Hematopoietic multipotent progenitor cell treated with erythropoietin and hydrocortisone succinate and interleukin-3 and kit ligand, for 15 days (in vitro differentiated cells): ENCODE measurements at places on chromosomes 2 and 18.

GRCh38 chr18:42028247-42028832 is 73.3 kb downstream of the PIK3C3 start:
- peak; percentile 43 for DNase-seq

- DNase-seq: no peak
These were observed 140.3 kb downstream of the TRIB2 start for GRCh38 chr2:12856934-12857601.

GRCh38 chr18:80228051-80228848 is 19.1 kb downstream of the PARD6G start:
- no peak for DNase-seq

DNA sequence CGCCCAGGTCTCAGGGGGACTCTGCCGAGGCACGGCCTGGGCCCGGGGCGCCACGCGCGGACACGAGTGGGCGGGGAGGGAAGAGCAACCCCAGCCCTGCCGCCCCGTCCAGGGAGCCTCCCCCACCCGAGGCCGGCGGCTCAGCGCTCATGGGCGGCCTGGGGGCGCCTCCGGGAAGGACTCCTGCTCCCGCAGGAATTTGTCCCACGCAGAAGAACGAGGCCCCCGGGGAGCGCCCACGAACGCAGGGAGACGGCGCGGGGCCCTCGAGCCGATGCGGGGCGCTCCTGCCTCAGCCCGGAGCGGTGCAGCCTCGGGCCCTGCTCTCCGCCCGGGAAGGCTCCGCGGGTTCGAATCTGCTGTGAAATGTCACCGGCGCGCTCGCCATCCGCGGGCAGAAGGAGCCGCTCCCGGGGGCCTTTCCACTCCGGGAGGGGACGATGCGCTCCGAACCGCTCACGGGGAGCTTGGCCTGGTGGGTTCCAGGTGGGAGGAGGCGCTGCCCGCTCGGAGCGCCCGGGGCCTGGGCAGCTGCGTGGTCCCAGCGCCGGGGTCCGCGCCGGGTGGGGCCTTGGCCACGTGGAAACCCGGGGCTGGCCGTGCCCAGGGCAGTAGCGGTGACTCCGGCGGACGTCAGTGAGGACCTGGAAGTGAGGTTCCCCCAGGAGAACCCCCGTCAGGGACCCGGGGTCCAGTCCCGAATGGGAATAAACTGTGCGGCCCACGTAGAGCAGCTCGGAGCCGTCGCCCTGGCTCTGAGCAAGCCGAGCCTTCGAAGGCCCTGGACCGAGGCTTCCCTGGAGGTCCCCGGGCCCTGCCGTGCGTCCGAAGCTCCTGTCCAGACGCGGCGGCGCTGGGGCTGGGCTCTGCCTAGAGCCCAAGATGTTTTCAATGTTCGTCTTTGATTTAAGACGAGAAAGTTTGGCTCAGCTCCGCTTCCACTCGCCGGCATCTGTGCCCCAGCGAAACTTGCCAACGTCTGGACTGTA is 41.4 kb upstream of the CTDP1 start:
- DNase-seq: no peak

DNA sequence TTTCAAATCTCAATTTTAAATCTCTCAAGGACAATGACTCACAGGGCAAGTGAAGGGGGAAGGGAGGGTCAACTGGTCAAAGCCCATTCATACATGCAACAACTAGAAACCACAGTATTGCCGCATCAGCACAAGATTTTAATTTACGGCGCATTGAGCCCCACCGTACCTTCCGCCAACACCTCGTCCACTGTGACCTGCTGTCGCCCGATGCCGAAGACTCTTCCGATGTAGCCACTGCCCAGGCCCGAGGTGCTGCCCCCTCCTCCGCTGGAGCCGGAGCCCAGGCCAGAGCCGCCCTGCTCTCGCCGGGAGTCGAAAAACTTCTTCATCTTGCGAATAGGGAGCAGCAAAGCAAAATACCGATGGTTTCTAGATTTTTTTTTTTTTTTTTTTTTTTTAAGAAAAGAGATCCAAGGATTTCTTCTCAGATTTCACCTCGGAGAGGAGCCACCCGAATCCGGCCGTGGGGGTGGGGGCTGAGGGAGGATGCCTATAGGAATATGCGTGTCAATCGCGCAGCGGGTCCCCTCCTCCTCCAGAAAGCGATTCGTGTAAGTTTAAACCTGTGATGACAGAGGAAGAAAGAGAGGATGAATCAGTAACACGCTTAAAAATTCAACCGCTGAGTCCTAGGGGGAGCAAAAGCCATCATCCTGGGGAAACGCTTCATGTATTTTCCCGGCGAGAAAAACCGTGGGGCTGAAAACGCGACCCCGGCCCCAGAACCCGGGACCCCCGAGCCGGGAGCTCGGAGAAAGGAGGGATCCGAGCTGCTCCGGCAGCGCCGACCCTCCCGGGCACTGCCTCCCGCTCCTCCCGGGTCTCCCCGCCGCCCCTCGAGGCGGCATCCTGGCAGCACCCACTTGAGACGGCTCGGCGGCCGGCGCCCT is 584 bp downstream of the AAK1 start:
- DNase-seq: peak; percentile 54

DNA sequence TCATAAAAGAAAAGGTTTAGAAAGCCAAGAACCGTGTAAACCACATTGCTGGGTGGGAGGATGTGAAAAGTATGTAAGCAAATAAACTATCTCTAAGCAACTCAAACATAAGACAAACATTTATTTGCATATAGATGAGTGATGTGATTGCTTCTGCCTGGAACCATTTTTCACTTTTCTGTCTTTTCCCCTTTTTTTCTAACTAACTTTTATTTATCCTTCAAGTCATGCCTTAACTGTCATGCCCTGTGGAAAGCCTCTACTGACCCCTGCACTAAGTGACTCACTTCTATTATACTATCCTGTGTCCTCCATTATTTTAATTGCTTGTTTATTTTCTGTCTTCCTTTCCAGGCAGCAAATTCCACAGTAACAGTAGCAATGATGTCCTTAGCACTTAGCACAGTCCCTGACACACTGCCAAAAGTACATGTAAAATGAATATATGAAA is 87.5 kb upstream of the CTAGE1 start:
- DNase-seq: no peak

GRCh38 chr2:129861666-129862288 is 117.7 kb upstream of the RAB6C start:
- no peak for DNase-seq

DNA sequence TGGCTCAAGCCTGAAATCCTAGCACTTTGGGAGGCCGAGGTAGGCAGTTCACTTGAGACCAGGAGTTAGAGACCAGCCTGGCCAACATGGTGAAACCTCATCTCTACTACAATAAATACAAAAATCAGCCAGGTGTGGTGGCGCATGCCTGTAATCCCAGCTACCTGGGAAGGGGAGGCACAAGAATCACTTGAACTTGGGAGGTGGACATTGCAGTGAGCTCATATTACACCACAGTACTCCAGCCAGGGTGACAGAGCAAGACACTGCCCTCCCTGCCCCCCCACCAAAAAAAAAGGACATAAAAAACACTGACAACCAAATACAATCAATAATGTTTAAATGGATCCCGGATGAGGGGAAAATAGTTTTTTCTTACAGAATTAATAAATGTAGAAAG is 7.8 kb downstream of the TIA1 start:
- DNase-seq: no peak

- peak; percentile 26 for DNase-seq
These were observed 82.8 kb downstream of the SLC25A12 start for GRCh38 chr2:171811245-171811628.

DNA sequence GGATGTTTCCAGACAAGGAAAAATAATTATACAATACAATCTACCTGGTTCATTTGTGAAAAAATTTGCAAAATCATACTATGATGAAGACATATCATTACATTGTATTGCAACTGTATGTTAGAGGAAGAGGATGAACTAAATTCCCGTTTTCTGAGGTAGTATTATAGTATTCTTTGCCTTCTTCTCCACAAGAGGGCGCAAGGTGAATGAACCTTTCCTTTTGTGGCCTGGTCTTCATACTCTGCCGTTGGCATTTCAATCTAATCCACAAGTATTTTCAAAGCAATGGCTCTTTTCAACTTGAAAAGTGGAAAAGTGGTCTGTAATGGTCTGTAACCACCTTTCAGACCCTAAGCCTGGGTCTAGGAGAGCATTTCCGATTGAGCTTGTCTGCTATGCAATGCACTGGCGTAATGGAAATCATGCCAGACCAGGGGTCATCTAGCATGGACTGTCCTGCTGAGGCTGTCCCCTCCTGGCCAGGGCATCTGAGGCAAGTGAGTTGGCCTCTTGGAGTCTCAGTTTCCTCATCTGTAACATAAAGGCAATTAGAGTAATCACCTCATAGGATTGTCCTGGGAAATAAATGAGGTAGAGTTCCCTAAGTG is 30.8 kb upstream of the ZNF396 start:
- DNase-seq: peak; percentile 74
